ENCODE measurements at places on chromosomes 12 and 14.

DNA sequence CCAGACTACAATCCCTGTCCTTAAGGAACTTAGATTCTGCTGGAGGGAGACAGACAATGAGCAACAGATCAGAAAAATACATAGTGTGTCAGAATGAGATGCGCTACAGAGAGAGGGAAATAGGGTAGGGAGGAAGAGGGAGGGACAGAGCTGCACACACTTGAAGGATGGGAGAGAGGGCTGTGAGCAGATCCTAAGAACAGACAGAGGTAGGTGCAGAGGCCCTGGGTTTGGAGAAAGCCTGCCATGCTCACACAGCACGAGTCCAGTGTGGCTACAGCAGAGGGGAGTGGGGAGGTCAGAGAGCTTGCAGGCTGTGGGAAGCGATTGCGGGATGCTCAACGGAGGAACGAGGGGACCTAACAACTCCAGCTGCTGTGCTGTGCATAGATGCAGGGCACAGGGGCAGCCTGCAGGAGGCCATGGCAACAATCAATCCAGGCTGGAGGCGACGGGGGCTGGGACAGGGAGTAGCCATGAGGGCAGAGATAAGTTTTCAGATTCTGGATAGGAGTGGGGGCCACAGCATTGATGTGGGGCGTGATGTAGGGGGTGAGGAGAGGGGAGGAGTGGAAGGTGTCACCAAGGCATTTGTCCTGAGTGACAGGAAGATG lies 20.7 kb downstream of the FAIM2 start:
- DNase-seq = no peak

DNA sequence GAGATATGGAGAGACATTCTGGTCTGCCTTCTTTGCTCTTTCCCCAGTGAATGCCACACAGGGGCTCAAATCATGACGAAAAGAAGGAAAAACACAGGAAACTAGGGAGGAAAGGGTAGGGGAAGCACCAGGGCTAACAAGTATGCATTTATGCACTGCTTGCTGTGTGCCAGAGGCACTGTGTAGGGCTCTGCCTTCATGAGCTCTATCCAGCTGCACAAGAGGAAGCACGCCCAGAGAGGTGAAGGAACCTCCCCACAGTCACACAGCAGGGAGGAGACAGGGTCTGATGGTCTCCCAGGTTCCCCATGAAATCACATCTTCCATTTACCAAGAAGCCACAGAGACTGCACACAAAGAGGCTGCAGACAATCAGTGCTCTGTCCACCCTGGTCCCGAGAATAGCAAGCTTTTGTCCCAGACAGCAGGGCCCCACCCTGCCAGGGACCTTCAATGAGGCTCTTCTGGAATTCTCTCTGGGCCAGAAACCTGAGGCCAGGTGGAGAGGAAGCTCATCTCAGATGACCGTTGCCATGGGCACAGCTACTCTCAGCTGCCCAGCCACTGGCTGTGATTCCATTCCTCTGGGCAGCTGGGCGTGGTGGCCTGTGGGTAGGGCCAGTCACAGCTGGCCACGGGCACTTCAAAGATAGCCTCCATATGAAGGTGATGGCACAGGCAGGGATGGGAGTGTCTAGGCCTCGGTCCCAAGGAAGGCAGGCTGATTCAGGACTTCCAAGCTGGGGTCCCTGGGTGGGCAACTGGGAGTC lies 7.3 kb upstream of the TRPV4 start:
- peak; percentile 65 for DNase-seq

- DNase-seq = no peak
Measured at GRCh38 chr14:50425816-50426215, 29.1 kb upstream of the CDKL1 start.

- DNase-seq = no peak
Measured at GRCh38 chr14:34931206-34931605, 51.6 kb upstream of the SRP54 start.

- no peak for DNase-seq
Measured at GRCh38 chr14:22509751-22510300, 79.2 kb downstream of the DAD1 start.

- DNase-seq = no peak
Measured at GRCh38 chr14:53144244-53144643, 8.9 kb downstream of the DDHD1 start.

- DNase-seq = peak; percentile 27
Measured at GRCh38 chr12:122687086-122687485, 16.1 kb downstream of the HCAR2 start.

GRCh38 chr12:87995581-87996178 lies 33.5 kb downstream of the C12orf50 start:
- DNase-seq = peak; percentile 63

- peak; percentile 8 for DNase-seq
Measured at GRCh38 chr14:56422703-56423213, 156.8 kb upstream of the TMEM260 start.

GRCh38 chr14:64811676-64812075 lies 68.0 kb downstream of the SPTB start:
- no peak for DNase-seq

GRCh38 chr12:49692851-49693250 lies 14.4 kb downstream of the FMNL3 start:
- DNase-seq = no peak

DNA sequence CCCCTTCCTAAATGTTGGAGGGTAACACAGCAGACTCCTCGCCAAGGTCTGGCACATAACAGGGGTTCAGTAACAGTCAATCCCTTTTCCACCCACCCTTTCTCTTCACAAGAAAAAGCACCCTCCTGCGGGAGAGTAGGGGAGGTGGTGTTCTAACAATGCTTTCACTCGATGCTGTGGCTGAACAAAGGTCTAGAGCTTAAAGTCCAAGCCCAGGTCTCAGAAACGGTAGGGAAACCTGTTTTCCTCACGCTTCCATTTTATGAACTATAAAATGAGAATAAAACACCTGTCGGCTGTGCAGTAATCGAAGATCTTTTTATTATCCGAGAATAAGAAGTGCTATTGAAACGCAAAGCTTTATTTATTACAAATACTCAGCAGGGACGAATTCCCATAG lies 20.9 kb upstream of the CACNA2D4 start:
- no peak for DNase-seq

DNA sequence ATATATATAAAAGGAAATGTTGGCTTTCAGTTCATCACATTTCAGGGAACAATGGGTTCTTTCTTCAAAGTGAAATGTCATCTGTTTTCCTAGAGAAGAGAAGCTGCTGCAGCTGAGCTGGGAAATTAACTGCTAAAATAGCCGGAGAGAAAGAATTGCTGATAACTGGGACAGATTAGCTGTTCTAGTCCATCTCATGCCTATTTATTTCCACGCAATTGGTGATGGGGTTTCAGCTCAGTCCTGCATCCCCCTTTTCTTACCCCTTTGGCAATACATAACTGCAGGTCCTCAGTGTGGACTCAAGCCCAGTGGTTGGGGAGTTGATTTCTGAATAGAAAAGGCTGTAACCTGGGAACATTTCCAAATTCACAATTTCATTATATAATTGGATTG lies 436.9 kb upstream of the TMEM132C start:
- no peak for DNase-seq

- no peak for DNase-seq
Measured at GRCh38 chr14:76235628-76236027, 83.9 kb downstream of the GPATCH2L start.

DNA sequence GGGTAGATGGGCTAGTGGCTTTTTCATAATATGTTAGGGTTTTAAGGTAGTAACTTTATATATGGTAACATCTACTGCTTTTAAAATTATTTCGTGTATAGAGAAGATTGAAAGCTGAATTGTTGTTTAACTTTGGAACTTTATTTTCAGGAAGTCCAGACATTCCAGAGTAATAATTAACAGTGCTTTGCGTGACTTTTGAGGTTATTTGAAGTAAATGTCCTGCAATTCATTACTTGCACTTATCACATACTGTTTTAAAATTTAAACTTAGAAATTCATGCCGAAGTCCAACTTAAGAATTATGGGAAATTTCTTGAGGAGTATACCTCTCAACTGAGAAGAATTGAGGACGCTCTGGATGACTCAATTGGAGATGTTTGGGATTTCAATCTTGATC lies 3.3 kb downstream of the WASHC4 start:
- DNase-seq = no peak

DNA sequence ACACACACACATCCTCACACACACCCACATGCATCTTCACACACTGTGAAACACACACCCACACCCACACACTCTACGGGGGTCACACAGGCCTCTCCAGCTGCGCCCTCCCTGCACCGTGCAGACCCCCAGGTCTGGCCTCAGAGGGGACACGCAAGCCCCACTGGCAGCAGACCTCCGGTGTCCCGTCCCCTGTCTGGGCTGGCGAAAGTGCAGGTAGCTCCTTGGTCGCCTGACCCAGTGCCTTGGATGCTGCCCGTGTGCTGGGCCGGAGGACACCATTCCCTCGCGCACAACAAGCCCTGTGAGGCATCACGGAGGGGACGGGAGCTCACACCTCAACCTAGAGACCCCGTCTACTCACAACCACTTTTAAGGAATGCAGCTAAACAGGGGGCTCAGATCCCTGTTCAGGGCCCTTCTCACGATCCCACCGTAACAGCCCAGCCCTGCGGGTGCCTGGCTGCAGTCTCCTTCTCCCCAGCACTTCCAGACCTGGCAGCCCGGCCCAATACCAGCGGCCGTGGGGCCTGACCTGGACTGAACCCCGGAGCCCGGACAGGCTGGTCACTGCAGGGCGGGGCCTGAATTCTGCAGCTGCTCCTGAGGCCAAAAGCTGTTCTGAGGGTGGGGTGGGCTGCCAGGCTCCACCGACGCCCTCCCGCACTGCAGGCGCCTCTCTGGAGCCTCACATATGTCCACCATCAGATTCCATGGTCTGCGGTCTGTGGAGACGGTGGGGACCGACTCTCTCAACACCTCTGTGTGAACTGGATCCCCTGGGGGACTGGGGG lies 42.1 kb upstream of the FZD10 start:
- DNase-seq = no peak
